CD8-positive, alpha-beta memory T cell (primary cell): ENCODE measurements at places on chromosomes 7 and 10.

DNA sequence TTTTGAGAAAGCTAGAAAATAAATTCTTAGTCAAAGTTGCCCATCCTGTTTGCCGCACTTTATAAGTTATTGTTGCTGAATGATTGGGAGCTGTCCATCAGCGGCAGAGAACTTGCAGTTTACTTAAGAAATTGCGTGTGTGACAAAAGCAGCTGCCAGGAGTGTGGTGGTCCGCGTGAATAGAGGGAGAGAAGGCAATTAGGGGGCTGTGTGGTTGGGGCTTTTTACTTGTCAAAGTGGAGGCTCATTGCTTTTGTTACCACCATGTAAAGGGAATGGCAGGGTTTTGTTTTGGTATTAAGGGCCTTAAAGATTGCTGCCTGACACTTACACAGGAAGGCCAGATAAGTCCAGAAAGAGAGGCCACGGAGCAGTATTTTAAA is 177.8 kb downstream of the TCF7L2 start:
- DNase-seq, result no peak

DNA sequence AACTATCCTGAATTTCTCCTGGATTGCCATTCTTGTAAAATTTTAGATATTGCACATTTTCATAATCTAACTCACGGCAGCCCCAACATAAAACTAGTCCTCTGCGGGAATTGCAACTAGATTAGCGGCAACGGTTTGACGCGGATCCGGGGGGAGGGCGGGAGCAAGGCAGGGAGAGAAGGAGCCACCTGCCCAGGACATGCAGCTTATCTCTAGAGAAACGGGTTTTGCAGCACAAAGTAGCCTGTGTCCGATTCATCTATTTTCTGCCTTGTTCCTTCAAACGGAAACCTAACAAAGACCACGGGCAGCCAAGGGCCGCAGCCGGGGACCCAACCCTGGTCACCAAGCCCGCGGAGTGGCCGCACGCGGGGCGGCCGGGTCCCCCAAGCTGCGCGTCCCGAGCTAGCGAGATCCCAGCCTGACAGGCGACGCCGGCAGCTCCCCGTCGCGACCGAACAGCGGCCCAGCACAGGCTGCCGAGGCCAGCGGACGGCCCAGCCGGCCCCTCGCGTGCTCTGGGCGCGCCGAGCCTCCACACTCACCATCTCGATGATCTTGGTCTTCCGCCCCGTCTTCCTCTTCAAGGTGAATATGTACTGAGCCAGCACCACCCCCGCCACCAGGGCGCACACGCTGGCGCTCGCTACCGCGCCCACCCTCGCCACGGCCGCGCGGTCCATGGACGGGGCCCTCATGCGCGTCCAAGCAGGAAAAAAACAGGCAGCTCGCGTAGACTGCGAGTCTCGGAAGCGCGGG is at the start of gene NT5C3A:
Gene NT5C3A, minus strand, starts transcription at position 754 of the 759 bp plus-strand sequence. Its CDS starts 71 bp downstream, at position 683.
- DNase-seq, result no peak

DNA sequence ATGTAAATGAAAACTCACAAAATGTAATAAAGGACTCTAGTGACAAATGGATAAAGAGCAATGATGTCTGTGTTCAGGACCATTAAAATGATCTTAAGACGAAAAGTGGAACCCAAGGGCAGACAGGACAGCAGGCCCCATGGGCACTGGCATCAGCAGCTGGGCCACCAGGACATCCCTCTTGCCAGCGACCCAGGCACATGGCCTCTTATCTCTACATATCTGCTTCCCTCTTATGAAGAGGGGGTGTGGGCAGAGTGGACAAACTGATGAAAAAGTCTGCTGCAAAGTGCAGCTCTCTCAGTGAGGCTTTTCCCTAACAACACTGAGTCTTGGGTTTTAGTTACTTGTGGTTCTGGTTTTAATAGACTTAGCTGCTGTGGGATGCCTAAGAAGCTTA is 44.8 kb upstream of the ANKRD1 start:
- no peak for DNase-seq

DNA sequence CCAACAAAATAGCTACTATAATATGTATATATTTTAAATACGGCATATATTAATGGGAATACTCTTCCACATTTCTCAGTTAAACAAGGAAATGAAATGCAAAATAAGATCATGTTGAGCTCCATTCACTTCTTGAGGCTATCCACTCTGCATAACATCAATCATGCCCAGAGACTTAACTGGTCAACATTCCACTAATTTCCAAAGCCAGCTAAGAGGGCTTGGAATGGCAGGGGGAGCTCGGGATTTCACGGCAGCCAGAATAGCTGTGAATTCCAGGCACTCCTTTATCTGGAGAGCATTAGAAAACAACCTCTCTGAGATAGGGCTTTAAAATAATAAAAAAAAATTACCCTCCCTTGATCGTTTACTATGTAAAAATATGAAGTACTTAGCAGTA is 194.9 kb upstream of the CDCA7L start:
- no peak for DNase-seq

GRCh38 chr10:71746344-71747037 is 26.8 kb downstream of the VSIR start:
- DNase-seq, result no peak

- DNase-seq, result no peak
These were observed 351.7 kb downstream of the NXPH1 start for GRCh38 chr7:8785081-8785480.

- no peak for DNase-seq
These were observed 123.0 kb upstream of the TNRC18 start for GRCh38 chr7:5546626-5547025.
